ENCODE measurements at places on chromosomes 4 and X.

DNA sequence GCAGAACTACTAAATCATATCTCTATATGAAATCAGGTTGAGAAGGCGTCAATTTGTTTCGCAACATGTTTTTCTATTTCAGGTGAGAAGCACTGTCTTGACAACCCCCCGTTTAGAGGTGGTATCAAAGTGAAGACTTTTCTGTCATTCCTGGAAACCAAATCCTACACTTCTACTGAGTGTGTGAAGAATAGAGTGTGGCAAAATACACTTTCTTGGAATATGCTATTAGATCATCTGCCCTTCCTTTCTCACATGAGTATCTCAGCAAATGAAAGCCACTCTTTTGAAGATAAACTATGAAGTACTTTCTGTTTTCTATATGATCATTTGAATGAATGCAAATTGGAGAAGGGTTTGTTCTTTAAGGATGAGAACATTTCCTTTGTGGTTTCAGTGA, 174.0 kb upstream of the FMR1 start:
- DNase-seq, result no peak

- DNase-seq, result no peak
Observed at GRCh38 chr4:153799694-153800074, 10.8 kb upstream of the SFRP2 start.

- DNase-seq, result no peak
Observed at GRCh38 chrX:3713225-3713936, at the start of gene PRKX. Gene PRKX, minus strand, starts transcription at chrX:3713649. Its CDS starts 396 bp downstream, at chrX:3713253.

GRCh38 chrX:19370061-19370460, 26.3 kb downstream of the PDHA1 start:
- DNase-seq, result no peak

DNA sequence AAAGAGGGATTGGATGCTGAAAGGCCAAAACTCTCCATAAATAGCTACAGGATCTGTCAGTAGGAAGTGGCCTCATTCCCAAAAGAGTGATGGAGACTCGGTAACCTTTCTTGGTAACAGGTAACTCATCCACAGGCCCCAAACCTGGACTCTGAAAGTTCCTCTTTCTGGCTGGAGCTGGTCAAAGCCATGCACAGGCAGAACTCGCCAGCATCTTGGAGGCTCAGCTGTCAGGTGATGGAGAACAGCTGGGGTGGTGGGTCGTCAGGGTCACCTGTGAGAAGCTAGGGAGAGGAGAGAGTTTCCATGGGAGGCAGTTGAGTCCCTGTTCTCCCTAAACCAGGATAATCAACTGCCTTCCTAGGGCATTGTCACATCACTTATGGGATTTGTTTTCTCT, 354.3 kb upstream of the GATB start:
- no peak for DNase-seq

DNA sequence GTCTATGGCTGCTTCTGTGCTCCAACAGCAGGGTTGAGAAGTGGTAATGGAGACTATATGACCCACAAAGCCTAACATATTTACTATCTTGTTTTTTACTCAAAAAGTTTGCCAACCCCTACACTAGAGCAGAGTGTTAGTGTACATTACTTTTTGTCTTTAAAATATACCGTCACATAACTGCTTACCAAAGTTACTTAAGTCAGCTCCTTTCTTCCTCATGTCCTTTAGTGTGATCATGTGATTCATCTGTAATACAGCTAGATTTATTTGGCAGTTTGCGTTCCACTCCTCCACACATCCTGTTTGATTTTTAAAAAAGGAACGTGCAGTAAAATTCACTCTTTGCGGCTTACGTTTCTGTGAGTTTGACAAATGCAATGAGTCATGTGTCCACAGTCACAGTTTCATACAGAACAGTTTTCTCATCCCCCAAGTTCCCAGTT, 162.4 kb upstream of the GPRIN3 start:
- peak; percentile 66 for DNase-seq

GRCh38 chr4:55435141-55435841, 39.5 kb downstream of the TMEM165 start:
- peak; percentile 18 for DNase-seq

- DNase-seq, result no peak
Observed at GRCh38 chrX:121052122-121052521, 4.7 kb downstream of the GLUD2 start.

GRCh38 chr4:163484906-163485305, 9.6 kb upstream of the TMA16 start:
- DNase-seq, result peak; percentile 28

GRCh38 chr4:82906469-82906868, 5.9 kb downstream of the THAP9 start:
- no peak for DNase-seq

GRCh38 chr4:169618286-169618685, 2.1 kb upstream of the CLCN3 start:
- DNase-seq, result no peak

- DNase-seq, result no peak
Observed at GRCh38 chr4:162770761-162771490, 395.8 kb downstream of the NAF1 start.

DNA sequence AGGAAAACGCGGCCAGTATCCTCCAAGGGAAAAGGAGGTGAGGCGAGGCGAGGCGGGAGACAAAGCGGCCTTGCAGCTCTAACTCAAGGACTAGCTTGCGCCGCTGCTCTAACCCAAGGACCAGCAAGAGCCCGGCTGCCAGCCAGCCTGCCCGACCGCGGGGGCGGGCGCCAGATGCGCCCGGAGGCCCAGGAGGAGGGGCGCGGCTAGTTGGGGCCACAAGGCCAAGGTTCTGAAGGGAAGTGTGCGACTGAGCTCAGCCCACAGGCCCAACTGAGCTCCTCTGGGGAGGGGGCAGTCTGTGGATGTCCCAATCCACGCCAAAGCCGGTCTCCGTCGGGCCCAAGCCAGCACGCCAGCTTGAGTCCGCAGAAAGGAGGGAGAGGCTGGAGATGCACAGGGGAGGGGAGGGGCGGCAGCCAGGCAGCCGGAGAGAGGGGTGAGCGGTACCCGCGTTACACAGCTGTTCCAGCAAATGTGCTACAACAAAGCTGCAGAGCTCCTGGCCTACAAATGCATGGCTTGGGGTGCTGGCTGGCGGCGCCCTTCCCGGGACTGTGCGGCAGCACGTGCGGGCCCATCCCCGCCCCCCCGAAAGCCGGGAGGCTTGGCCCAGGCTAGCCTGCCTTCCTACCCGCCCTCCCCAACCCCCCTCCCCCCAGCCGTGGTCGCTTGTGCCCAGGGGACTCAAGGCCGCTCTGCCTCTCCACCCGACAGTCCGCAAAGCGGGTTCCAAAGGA, 637 bp downstream of the AMER1 start:
- DNase-seq, result no peak

- no peak for DNase-seq
Observed at GRCh38 chr4:25588206-25588605, 67.4 kb upstream of the SLC34A2 start.

GRCh38 chr4:187042251-187042650, 318.6 kb upstream of the FAT1 start:
- no peak for DNase-seq

GRCh38 chr4:147769386-147769785, 37.5 kb downstream of the ARHGAP10 start:
- no peak for DNase-seq

DNA sequence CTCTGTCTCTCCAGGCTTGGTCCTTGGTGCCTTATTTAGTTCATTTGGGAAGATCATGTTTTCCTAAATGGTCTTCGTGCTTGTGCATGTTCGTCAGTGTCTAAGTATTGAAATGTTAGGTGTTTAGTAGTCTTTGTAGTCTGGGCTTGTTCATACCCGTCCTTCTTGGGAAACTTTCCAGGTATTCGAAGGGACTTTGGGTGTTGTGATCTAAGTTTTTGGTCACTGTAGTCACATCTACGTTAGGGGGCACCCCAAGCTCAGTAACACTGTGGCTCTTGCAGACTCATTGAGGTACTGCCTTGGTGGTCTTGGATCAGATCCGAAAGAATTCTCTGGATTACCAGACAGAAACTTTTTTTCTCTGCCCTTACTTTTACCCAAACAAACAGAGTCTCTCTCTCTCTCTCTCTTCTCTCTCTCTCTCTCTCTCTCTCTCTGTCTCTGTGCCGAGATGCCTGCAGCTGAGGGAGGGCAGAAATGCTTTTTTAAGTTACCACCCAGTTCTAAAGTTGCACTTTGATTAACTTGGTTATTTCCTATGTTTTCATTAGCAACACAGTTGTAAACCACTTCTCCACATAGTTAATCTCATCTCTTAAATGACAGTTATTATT, 67.6 kb upstream of the SLC7A3 start:
- peak; percentile 42 for DNase-seq

- DNase-seq, result no peak
Observed at GRCh38 chr4:27084685-27085361, 224.2 kb downstream of the STIM2 start.

- no peak for DNase-seq
Observed at GRCh38 chrX:68354879-68355628, 78.2 kb downstream of the OPHN1 start.

DNA sequence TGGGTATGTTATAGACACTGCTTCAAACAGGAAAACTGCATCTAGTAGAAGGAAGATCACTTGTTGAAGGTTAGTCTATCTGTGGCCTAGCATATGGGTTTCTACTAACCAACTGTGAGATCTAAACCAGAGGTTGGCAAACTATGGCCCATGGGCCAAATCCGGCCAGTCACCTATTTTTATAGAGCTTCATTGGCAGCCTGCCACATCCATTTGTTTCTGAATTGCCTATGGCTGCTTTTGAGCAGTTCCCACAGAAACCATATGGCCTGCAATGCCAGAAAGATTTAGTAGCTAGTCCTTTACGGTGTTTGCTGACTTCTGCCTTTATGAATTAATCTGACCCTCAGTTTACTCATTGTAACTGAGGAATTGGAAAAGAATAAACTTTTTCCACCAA, 71.1 kb downstream of the MID1 start:
- DNase-seq, result no peak

GRCh38 chrX:130082244-130083106, 27.8 kb downstream of the ELF4 start:
- DNase-seq, result no peak

- DNase-seq, result no peak
Observed at GRCh38 chr4:140666889-140667614, 89.1 kb downstream of the TBC1D9 start.

DNA sequence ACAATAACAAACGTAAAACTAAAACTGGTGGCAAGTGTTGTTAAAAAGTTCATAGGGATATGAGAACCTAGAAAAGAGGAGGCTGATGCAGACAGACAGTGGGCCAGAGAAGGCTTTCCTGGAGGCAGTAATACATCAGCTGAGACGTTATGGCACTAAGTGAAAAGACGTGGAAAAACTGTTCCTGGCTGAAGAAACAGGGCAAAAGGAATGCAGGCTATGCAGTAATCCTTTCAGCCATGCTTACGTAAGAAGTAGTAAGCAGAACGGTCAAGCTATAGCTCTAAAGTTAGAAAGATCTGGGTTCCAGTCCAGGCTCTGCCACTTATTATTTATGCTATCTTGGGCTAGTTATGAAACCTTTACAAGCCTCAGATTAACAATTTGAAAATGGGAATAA, 6.4 kb downstream of the LAMTOR3 start:
- no peak for DNase-seq

GRCh38 chr4:121192480-121192879, 28.4 kb upstream of the TNIP3 start:
- DNase-seq, result peak; percentile 23

GRCh38 chr4:101065935-101066485, 281.3 kb downstream of the PPP3CA start:
- DNase-seq, result no peak

GRCh38 chr4:90127223-90127705, at the start of gene CCSER1:
Gene CCSER1, plus strand, starts transcription at chr4:90127394.
- no peak for DNase-seq

GRCh38 chr4:14338585-14339265, 663.6 kb upstream of the CPEB2 start:
- no peak for DNase-seq

- no peak for DNase-seq
Observed at GRCh38 chr4:62912531-62912930, 1496.7 kb downstream of the TECRL start.

- no peak for DNase-seq
Observed at GRCh38 chr4:12658146-12658545, 826.0 kb downstream of the RAB28 start.

GRCh38 chr4:182697094-182697493, 220.1 kb downstream of the DCTD start:
- DNase-seq, result no peak

GRCh38 chr4:151184523-151185458, 85.4 kb downstream of the RPS3A start:
- DNase-seq, result no peak

GRCh38 chr4:90572996-90573395, 445.8 kb downstream of the CCSER1 start:
- no peak for DNase-seq

GRCh38 chrX:110081740-110082139, 78.8 kb downstream of the TMEM164 start:
- peak; percentile 17 for DNase-seq

DNA sequence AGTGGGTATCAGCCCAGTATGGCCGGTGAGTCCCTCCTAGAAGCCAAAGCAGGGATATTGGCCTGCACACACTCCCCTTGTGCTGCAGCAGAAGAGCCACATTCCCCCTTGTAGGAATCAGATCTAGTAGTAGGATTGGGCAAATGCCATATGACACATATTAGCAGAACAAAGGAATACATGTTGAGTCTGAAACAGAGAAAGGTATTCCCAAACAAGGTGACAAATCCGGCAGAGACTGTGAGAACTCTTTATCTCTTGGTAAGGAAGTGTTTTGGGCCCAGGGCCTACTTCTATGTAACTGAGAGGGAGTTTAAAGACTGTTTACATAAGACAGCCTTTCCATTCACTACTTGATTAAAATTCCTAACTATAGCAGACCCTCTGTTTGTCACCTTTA, 1382.0 kb downstream of the FAM133A start:
- no peak for DNase-seq

DNA sequence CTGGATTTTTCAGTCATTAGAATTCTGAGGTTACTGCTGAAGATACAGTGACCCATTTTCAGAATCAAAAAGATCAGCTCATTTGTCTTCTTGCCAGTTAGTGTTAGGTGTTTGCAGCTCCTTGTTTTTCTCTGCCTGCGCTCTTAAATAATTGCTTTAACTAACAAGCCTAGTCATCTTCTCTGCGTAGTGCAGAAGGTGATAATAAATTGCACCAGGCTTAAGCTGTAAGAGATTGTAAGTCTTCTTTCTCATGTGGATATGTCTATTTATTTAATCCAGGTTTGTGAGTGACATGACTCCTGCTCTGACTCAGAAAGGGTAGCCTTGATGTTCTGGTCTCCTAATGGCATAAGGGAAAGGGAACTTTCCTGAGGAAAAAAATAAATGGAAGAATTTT, 167.2 kb downstream of the CEP135 start:
- no peak for DNase-seq

GRCh38 chr4:187444061-187444460, 551.5 kb upstream of the ZFP42 start:
- DNase-seq, result no peak

- no peak for DNase-seq
Observed at GRCh38 chr4:118313098-118313497, 39.7 kb downstream of the PRSS12 start.

GRCh38 chrX:110015915-110016314, 13.0 kb downstream of the TMEM164 start:
- no peak for DNase-seq

GRCh38 chr4:104022226-104022625, 302.4 kb upstream of the TACR3 start:
- DNase-seq, result no peak

- DNase-seq, result no peak
Observed at GRCh38 chr4:110165382-110166286, 32.8 kb downstream of the ELOVL6 start.

GRCh38 chr4:180850318-180850940, 1392.8 kb upstream of the TENM3 start:
- DNase-seq, result no peak

Measured in fibroblast of the conjunctiva (primary cell).